GM18507 (cell line): ENCODE measurements at places on chromosomes 1 and 21.

GRCh38 chr1:173682184-173682583 lies 12.5 kb upstream of the ANKRD45 start:
- no peak for DNase-seq

DNA sequence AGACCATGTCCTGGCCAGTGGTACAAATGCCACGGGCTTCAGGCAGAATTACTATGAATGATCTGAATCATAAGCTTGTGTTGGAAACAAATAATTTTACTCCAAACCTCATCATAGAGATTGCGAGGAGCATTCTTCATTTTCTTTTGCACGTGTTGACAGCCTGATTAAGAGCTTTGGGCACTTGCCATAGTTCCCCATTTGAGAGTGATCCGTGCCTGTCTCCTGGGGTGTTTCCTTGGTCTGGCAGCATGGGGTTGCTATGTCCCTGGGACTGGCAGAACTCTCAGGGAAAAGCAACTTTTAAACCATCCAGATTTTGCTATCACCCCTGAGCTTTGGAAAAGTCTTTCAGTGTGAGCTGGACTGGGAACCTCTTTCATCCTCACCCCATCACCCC lies 54.3 kb upstream of the KCNJ6 start:
- no peak for DNase-seq

DNA sequence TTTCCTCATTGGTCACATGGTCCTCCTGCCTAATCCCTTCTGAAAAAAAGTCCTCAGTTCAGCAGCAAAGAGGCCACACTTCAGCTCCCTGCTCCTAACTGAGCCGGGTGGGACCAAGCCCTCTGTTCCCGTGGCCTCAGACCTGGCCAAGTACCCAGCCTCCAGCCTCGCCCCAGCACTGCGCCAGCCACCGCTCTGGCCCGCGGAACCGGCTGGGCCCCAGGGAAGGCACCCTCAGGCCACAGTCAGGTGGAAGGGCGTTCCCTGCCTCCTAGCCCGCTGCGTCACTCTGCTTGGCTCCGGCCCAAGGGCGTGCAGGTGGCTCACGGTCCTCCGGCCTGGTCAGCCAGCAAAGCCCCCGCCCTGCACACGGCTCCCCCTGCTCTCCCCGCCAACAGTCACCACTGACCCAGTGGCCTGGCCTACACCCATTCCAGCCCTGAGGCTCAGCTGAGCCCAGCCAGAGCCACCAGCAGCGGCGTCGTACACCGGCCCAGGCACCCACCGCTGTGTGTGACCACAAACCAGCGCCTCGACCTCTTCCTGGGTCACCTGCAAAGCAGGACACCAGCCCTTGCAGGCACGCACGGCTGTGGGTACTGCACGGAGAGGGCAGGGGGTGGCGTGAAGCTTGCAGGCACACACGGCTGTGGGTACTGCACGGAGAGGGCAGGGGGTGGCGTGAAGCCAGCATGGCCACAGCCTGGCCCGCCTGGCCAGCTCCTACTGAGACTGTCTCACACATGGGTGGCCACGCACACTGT lies 19.4 kb downstream of the NADK start:
- no peak for DNase-seq

DNA sequence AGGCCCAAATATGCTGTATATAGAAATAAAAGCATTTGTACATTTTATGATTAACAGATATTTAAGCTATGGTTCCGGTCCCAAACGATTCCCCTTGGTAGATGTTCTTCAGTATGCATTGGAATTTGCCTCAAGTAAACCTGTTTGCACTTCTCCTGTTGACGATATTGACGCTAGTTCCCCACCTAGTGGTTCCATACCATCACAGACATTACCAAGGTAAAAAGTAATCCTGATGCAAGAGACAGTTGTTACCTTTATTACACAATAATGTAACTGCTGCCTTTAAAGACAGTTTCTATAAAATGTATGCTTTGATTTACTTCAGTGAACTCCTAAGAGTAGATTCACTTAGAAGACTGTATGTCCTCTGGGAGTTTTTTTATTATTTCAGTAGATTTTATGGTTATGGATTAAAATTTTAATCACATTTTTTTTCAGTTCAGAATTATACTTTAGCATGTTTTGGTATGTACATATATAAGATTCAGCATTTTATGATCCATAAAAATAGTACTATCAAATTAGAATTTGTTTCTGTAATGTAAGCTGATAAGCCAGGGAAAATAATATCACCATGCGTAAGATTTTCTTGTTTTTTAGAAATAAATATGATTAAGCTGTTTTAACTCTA lies 96.5 kb downstream of the USP25 start:
- DNase-seq = peak; percentile 1

- DNase-seq = no peak
These were observed 17.6 kb downstream of the ESRRG start for GRCh38 chr1:216705676-216706075.

GRCh38 chr1:55311057-55311641 lies 96.0 kb upstream of the USP24 start:
- DNase-seq = no peak

GRCh38 chr1:68801440-68801839 lies 304.6 kb upstream of the DEPDC1 start:
- no peak for DNase-seq

DNA sequence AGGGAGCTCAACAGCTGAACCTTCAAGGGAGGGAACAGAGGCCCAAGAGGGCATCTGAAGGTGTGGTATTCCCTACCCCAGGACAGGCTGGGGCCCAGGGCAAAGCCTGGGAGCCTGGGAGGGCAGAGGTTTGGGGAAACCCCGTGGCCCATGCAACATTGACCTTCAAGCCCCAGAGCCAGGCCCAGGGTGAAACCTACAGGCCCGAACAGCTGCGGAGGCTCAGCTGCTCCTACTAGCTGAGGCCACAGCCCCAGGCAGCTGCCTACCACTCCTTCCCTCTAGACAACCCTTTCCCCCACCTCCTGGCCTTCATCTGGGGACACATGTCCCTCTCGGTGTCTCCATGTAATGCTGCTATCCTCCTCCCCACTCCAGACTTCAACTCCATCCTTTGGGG lies 3.2 kb downstream of the LAD1 start:
- DNase-seq = no peak

- no peak for DNase-seq
These were observed 13.8 kb downstream of the SNX7 start for GRCh38 chr1:98675282-98675681.

DNA sequence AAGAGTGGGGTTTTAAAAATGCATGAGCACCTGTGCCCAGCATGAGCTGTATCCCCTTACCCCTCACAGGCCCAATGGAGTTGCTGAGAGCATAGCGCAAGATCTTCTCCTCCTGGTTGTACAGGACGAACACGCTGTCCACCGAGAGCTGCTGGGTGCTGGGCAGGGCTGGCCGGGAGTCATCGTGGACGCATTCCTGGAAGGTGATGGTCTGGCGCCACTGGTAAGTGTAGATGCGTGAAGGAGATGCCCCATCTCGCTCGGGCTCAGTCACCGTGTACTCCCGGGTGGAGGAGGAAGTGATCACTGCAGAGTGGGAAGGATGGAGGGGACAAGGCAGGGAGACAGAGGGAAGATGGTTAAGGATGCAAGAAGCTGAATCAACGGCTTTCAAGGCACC lies 39.1 kb downstream of the NID1 start:
- DNase-seq = no peak

DNA sequence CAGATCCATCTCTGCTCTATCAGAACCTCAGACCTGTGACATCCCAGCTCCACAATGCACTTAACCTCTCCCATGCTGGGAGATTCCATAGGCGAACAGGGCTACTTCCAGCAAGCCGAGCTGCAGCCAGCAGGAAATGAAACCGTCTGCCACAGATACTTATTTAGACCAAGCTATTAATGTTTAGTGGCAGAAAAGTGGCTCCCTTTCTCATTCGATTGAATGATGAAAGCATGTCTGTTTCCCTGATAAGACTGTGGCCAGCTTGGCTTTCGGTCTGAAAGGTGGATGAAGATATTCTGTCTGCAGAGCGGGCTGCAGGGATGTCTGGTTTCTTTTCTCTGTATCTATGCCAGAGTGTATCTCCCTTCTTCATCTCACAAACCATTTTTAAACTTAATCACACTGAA lies 146.4 kb downstream of the GREM2 start:
- DNase-seq = no peak

GRCh38 chr1:59125154-59125553 lies 171.7 kb upstream of the FGGY start:
- no peak for DNase-seq

DNA sequence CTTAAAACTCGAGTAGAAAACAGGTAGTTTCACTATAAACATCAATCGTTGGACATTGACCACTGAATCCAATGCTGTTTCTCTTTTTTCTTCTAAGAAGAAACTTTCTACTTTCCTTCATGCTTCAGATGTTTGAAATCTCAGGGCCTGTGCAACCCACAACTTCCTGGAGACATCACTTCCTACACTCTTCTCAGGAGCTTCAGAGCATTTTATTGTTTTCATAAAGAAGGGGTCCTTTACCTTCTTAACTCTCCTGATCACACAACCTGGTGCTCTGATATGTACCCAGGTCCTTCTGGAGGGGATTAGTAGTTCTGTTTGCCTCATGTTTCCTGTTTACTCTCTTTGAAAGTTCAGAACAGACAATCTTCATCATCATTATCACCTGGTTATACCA lies 113.0 kb upstream of the VAV3 start:
- DNase-seq = no peak

DNA sequence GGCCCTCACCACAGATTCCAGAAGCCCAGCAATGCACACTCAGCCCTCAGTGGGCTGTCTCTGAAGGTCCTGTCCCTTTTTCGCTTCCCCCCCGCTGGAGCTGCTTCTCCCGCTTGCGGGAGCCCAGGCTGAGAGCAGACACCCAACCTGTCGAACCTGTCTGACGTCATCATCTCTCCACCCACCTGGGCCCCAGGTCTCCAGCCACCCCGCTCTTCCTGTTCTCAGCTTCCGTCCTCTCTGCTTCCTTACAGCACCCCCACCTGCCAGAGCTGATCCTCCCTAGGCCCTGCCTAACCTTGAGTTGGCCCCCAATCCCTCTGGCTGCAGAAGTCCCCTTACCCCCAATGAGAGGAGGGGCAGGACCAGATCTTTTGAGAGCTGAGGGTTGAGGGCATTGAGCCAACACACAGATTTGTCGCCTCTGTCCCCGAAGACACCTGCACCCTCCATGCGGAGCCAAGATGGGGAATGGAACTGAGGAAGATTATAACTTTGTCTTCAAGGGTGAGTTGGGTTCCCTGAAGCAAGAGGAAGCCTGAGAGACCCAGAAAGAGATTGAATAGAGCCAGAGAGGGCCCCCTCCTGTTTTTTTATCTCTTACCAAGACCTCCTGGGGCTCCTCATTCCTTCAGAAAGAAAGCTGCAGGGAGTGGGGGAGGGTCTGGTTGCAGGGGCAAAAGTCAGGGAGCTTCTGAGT lies at the start of gene RAB25:
RAB25 (plus strand) TSS at position 224 of the 700 bp plus-strand sequence; CDS start at position 465, 241 bp downstream.
- no peak for DNase-seq

DNA sequence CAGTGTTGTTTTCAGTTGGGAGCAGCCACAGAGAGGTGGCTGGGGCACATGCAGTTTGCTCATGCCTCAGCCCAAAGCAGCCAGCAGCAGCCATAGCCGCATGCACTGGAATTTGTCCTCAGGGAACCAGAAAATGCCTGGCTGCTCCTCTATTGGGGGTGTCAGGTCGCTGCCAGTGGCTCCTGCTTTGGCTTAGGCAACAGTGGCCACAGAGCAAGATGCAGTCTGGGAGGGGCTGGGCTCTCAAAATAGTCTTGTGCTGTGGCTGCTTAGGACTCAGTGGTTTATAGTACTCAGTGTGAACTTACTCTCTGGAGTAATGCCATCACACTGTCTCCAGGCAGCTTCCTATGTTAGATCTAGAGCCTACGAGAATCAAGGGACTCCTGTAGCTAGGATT lies 25.0 kb downstream of the CD55 start:
- DNase-seq = no peak

GRCh38 chr1:221867003-221867402 lies 125.1 kb upstream of the DUSP10 start:
- DNase-seq = no peak

DNA sequence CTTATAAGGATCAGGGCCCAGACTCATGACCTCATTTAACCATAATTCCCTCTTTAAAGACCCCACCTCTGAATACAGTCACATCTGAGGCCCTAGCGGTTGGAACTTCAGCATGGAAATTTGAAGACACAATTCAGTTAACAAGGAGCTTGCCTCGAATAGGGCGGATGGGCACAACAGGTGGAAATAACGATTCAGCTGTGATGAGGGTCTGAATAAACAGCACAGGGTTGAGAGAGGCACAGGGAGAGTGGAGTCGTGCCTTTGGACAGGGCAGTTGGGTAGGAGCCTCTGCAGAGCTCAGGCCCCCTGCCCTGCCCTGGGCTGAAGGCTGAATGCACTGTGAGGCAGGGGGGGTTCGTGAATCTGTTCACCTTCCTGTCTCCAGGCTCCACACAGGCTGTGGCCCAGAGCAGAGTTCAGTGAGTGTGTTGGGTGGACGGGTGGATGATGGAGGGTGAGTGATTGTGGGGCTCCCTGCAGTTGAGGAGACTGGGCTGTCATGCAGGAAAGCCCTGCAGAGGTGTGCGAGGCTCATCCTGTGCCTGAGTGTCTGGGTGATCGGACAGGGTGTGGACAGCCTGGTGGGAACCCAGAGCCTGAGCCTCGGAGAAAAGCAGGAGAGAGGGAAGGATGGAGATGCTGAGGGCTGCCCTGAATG lies 243.1 kb downstream of the FOXD2 start:
- no peak for DNase-seq

DNA sequence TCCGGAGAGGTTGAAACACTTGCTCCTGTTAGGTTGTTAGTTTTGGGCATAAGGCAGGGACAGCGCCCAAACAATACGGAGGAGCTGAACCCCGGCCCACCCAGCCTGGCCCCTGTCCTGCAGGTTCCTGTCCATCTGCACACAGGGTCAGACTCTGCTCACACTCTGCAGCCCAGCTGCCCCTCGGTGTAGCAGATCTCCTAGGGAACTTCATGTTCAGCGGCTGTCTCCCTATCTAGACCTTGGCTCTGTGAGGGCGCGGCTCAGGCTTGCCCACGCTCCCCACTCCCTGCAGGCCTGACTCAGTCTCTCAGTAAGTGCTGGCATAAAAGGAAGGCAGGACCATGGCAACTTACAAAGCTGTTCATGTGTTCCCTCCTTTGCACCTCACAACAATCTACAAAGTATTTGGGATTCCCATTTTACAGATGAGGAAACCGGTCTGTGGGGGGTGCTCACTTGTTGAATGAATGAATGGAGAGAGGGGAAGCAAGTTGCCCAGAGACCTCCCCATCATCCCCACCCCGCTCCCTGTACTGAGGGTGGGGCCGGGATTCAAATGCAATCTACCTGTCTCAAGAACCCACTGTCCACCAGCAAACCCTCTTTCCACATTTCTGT lies 26.2 kb downstream of the ACOT11 start:
- DNase-seq = no peak

DNA sequence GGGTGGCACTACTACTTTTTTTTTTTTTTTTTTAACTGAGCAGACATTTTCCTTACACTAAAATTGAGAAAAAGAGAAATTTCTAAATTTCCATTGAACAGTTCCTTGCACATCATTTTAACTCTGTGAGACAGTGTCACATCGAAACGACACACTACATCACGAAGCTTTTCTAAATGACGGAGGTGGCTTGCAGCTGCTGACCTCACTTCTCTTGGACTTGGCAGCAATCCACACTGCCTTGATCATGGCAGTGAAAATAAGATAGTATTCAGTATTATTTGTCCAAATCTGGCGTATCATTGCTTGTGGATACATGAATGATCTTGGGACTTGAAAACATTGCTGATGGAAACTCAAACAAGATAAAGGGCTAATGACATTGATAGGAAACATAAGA lies 80.3 kb upstream of the CYYR1 start:
- DNase-seq = no peak
